ENCODE measurements at places on chromosomes 5 and 9. TPM values are rescaled to one million over a fixed set of nuclear protein-coding genes. Genes with fewer than 3 reads are reported as not detected.

- no peak for DNase-seq
Measured at GRCh38 chr5:93069276-93069675, 511.7 kb downstream of the NR2F1-AS1 start.

GRCh38 chr5:90109285-90109684 is 300.3 kb downstream of the CETN3 start:
- no peak for DNase-seq

DNA sequence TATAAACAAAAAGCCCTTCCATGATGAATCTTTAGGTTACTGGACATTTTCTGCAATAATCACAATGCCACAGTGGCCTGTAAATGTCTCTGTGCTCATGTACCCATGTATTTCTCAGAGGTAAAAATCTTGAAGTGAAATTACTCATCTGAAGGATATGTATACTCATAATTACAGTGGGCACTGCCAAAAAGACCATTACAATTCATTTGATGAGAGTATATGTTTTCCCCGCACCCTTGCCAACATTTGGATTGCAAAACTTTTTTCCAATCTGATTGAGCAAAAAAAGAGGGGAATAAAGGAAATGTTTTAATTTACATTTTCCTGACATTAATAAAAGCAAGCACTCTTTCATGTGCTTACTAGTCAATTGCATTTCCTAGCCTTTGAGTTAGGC is 110.5 kb downstream of the EPB41L4A start:
- DNase-seq: no peak

DNA sequence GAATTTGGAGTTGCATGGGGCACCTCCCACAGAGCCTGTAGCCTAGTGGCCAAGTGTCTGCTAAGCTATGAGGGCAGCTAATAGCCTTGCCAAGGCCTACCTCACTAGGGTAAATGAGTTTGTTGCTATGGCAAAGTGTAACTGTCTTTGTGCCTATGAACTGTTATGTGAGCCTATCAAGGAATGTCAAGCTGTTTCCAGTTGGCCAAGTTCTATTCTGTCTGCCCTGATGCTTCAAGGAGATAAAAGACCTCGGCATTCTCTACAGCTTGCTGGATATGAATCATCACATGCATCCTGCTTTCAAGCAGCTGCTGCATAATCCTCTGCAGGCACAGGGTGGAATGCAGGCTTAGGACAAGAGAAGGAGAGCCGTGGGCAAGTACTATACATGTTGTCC is 69.8 kb upstream of the CCDC112 start:
- no peak for DNase-seq

Gene TRIM7
- total RNA-seq: 0.23 TPM

DNA sequence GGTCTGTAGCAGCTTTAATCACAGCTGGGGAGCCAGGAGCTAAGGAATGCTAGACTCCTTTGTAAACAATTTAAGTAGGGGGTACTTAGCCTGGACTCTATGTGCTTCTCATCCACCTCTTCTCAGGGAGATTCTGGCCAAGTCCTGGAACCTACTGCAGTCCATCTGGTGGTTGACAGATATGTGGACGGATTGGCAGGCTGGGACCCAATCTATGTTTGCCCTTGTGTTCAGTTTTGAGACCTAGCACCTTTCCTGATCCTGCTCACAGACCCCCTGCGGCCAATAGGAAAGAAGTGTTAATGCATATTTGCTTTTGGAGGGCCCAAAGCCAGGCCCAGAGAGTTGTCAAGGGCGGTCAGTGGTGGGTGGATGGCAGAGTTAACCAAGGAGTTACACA is 6.4 kb downstream of the SLC22A5 start:
- no peak for DNase-seq

Gene VLDLR
- 2.0 TPM for total RNA-seq

- DNase-seq: no peak
Measured at GRCh38 chr9:68974431-68974830, 39.5 kb downstream of the PRKACG start.

Gene IQGAP2
- total RNA-seq: 110 TPM

- DNase-seq: no peak
Measured at GRCh38 chr5:141783005-141783946, 94.9 kb downstream of the PCDH1 start.

GRCh38 chr5:150517272-150518152 is 9.6 kb downstream of the NDST1 start:
- peak; percentile 99 for DNase-seq

- peak; percentile 14 for DNase-seq
Measured at GRCh38 chr9:126127591-126127990, 199.0 kb upstream of the MVB12B start.

Gene SLC4A9
- total RNA-seq: 0.10 TPM

Gene FAM221B
- not detected for total RNA-seq

Gene KIAA0825
- 3.1 TPM for total RNA-seq

Gene HOMER1
- 0.75 TPM for total RNA-seq

Gene TMEM215
- total RNA-seq: not detected

GRCh38 chr9:133164191-133164590 is 477 bp upstream of the GBGT1 start:
- no peak for DNase-seq

Gene NIPAL4
- not detected for total RNA-seq

Gene SDHA
- 232 TPM for total RNA-seq

Gene TPM2
- total RNA-seq: 6.6 TPM

DNA sequence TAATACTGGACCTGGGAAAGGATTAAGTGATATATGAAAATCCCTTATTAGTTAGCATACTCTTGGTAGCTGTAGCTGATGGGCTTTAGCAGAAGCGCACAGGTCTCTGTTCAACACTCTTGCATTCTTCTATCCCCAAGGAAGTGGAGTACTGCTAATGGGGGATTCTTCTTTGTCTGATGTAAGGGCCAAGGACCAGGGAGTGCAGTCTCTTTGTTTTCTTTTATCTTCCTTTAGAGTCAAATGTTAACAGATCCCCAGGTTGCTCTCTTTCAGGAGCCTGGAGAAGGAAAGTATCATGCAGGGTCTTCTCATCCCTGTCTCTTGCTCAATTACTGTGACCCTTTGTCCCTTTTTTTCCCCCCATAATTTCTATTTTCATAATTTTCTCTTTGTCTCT is 1146.9 kb upstream of the DMAC1 start:
- DNase-seq: no peak

DNA sequence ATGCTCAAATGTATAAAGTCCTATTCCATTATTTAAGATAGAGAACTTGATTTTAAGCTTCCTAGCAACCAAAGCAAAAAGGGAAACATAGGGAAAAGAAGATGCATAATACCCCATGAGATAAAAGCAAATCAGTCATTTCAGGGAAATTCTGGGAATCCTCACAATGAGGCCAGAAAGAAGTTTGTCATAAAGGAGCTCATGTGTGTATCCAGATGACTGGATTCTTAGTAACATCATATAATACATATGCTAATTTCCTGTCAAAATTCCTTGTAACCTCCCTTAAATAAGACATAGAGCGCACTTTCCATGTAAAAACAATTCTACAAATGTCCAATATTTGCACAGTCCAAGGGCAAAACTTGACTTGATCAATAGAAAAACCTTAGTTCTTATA is 411.0 kb upstream of the WWC1 start:
- DNase-seq: no peak

- peak; percentile 53 for DNase-seq
Measured at GRCh38 chr5:64505769-64506566, at the start of gene RGS7BP. Gene RGS7BP (plus strand): TSS chr5:64506015. CDS start chr5:64506625, 610 bp downstream.

All from left lobe of liver (tissue), 2 donors.